ENCODE measurements at places on chromosomes 16 and 17. TPM values are rescaled to one million over a fixed set of nuclear protein-coding genes. Genes with fewer than 3 reads are reported as not detected.

The SCGB1C2 gene
- not detected for total RNA-seq

The CDK5RAP3 gene
- 60.7 TPM for total RNA-seq

The LRRC75A gene
- not detected for total RNA-seq

The EVI2A gene
- total RNA-seq = 0.39 TPM

The MYLK3 gene
- 0.11 TPM for total RNA-seq

The SDR42E2 gene
- total RNA-seq = not detected

The SLC5A10 gene
- not detected for total RNA-seq

The ADORA2B gene
- total RNA-seq = 7.9 TPM

The TBC1D28 gene
- not detected for total RNA-seq

The CWC25 gene
- total RNA-seq = 12.2 TPM

The LYRM1 gene
- total RNA-seq = 32.2 TPM

The RNF43 gene
- 0.22 TPM for total RNA-seq

The TCAP gene
- 2.0 TPM for total RNA-seq
